ENCODE measurements at places on chromosomes 4 and X.
A peak's percentile ranks its signal among the peaks of the same experiment; 100 is the strongest.

- no peak for DNase-seq
Observed at GRCh38 chr4:83062739-83063138, 27.8 kb downstream of the COPS4 start.

GRCh38 chr4:53192496-53192895 is 173.4 kb downstream of the SCFD2 start:
- DNase-seq: no peak

DNA sequence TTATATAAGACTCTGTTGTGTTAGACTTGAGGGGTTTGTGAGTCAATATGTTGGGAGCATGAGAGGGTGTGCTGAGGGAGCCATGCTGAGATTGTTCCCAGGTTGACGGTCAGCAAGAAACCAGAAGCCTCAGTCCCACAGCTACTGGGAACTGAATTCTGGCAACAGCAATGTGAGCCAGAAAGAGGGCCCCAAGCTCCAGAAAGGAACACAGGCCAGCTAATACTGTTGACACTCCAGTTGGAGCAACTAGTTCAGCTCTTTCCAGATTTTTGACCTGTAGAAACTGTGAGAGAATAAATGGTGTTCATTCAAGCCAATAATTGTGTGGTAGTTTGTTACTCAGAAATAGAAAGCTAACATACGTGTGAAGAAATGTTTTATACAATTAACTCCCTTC is 17.1 kb downstream of the ADH1A start:
- no peak for DNase-seq

DNA sequence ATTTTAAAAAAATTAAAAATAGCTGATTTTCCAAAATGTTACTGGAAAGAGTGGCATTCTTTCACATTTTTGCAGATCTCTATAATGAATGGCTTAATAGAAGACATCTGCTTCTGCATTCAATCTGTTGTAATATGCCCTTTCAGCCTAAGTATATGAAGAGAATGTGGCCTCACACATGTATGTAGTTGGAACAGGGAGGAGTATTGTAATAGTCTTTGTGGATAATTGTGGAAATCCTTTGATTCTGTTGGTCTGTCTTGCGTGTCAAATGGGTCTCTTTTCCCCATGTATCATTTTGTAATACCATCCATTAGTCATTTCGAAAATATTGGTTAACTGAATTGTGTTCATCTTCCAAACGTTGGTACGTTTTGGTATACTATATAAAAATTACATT is 11.6 kb downstream of the TXLNG start:
- no peak for DNase-seq

DNA sequence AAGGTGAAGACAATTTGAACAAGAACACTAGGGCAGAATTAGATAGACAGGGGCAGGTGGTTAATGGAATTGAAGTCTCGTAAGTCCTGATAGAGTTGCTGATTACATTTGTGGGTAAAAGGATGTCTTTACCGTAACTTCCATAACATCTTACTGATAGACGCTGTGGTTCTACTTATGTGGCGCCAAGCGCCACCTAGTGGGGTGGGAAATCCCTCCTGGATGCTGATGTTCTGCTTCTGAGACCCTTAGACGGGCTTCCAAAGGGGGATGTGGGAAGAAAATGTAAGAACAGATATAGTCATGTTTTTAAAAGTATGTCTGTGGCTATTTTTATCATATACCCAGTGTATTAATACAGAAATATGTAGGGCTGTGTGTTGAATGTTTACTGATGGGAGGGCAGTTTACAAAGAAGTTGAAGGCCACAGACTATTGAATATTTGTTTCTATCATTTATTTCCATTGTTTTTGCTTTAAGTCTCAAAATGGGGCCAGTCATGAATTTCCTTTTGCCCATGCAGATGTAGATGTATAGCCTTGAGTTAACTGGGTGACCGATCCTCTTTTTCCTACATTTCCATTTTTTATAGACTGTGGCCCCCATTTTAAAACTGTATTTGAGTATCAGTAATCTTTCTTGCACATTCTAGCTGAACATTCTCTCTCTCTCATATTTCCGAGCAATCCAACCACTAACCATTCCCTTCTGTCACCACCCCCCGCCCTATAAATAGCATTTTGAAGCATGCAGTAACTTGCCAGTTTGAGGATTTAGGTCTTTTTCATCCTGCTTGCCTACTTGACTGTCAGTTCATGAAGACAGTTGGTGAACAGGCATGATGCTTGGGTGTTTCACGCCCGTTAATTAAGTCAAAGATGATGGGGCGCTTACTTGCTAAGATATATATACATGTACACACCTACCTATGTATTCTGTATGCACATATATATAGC is 12.1 kb upstream of the TLR8 start:
- peak; percentile 55 for DNase-seq

DNA sequence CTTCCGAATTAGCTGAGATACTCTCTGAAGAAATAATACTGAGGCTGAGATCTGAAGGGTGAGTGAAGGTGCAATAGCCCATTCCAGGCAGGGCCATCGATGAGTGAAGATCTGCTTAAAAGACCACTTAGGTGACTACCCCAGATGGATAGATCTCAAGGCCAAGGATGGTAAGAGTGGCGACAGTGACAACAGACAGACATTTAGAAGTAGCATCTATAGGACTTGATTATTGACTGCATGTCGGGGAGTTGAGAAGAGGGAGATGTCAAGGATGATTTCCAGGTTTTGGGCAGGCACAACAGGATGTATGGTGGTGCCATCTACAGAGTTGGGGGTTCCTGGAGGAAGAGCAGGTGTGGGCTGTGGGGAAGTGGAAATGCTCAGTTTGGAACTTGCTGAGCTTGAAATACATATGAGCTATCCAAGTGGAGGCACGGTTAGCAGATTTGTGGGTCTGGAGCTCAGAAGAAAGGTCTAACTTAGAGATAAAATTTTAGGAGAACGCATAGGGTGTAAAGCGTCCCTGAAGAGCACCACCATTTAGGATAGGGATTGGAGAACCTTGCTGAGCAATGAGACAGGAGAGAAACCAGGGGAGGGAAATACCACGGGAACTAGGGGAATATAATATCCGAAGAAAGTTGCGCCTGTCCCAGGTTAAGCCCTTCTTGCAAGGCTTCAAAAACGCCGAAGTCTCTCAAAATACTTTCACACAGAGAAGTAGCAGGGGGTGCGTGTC is 688 bp downstream of the UFSP2 start:
- no peak for DNase-seq

DNA sequence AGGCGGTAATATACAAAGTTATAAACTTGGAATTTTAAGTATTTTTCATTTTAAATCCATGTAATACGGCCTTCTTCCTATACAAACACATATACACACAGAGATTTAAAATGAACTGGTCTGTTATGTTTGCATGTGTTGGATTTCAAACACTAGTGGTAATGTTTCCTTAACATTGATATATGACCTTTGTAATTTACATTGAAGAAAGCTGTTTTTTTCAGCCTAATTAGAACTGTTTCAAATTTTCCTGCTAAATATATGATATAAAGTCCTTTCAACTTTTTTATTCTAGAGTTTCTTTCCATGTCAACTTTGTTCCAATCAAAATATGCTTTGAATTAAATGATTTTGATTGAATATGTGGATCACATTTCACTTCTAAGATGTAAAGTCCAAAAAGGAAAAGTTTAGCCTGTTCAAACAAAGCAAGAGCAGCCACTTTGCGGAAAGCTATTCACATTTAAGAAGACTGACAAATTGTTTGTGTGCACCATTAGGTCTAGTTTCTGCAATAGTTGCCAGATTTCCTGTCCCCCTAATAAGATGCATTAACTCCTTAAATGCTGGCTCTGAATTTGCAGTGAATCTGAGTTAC is 226.0 kb upstream of the MAB21L2 start:
- no peak for DNase-seq

DNA sequence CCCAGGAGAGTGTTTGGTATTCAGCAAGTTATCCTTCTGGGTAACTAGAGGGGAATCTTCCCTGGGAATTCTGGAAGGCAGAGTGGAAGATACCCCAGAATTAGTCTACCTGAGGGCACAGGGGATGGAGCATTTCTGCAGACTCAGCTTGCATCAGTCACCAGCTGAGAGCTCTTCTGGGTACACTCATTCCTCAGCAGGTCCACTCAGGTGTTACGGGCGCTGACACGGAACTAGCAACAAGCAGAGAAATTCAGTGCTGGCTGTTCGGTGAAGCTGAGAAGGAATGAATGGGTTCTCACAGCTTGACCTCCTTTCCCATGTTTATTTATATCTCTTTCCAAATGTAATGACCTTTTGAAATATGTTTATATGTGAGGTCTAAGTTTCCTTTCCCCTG is 106.0 kb upstream of the PNPLA4 start:
- DNase-seq: no peak

GRCh38 chrX:9249051-9249846 is 215.3 kb upstream of the FAM9B start:
- no peak for DNase-seq

- DNase-seq: peak; percentile 90
Observed at GRCh38 chrX:37846934-37847732, at the start of gene DYNLT3. TSS of gene DYNLT3 (minus strand) at chrX:37847571. CDS start at chrX:37847510, 61 bp downstream.

DNA sequence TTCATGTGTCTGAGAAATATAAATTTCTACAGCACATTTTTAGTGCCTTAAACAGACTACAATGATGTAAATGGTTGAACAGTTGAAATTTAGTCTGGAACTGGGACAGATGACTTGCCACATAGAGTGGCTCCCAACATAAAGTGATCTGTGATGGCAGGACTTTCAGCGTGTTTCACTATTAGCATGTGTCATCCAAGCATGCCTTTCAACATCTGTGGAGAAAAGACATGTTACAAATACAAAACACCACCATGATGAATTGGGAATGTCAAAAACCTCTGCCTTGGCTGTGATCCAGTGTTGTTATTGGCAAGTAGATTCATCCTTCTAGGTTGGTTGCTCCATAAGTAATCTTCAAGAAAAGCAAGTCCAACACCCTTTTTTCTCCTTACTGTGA is 348.7 kb downstream of the MAPK10 start:
- no peak for DNase-seq

- DNase-seq: no peak
Observed at GRCh38 chrX:53031380-53031779, 17.2 kb upstream of the GPR173 start.

GRCh38 chr4:153113061-153113837 is 91.0 kb upstream of the TRIM2 start:
- DNase-seq: no peak

DNA sequence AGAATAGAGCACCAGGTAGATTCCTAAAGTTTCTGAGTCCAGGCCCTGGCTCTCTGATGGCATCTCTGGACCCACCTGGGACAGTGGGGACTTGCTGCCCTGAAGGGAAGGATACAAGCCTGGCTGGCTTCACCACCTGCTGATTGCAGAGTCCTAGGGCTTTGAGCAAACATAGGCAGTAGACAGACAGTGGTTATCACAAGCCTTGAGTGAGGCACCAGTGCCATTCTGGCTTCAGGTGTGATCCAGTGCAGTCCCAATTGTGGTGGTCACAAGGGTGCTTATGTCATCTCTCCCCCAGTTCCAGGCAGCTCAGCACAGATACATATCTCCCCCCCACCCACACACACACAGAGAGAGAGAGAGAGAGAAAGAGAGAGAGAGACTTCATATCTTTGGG is 6.6 kb upstream of the PRRG3 start:
- DNase-seq: no peak

DNA sequence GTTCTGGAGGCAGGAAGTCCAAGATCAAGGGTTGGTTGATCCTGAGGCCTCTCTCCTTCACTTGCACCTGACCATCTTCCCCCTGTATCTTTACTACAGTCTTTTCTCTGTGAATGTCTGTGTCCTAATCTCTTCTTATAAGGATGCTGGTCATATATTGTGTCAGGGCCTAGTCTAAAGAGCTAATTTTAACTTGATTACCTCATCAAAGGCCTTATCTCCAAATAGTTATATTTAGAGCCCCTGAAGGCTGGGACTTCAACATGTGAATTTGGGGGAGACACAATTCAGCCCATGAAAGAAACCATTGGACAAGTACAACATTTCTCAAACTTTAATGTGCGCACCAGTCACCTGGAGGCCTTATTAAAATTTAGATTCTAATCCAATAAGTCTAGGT is 62.8 kb upstream of the DYNLT3 start:
- no peak for DNase-seq

DNA sequence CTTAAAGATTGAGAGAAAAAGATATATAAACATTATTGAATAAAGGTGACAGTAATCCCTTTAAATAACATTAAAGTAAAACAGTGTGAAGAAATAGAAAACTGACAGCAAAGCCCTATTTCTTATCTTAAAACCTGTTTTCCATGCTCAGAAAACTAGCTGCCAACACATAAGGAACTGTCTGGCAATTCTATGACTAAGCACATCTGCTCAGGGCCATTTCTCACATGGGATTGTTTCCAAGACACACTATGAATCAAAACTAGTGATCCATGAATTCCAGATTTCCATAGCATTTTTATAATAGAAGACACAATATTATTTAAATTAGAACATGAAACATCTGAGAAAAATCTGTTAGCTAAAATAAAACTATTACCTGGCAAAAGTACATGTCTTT is 113.4 kb downstream of the SCLT1 start:
- no peak for DNase-seq

DNA sequence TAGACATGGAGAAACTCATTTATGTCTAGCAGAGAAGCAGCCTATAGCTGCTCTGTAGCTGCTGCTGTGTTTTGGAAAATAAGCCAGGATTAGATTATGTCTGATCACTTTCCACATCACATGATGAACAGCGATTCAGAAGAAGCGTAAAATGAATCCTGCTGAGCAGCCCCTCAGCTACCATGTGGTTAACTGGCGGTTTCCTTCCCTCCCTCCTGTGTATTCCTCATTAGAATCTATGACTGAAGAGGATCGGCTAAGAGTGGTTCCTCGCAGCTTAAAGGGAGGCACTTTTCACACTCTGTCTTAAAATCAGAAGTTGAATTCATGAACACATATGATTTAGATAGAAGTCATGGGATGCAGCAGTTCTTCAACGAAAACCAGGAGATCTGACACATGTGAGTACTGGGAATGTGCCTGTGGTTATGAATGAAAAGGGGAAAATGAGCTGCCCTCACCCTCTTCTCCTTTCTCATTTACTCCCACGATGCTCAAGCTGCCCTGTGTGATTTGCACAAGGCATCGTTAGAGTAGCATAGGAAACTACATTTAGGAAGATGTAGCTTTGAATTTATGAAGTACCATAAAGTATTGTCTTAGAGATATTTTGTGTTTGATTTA is at the start of gene PPEF1:
Gene PPEF1 (plus strand): TSS at position 220 of the 624 bp plus-strand sequence. CDS start 136 bp downstream, at position 356.
- no peak for DNase-seq

- peak; percentile 57 for DNase-seq
Observed at GRCh38 chr4:54090804-54091623, 8.9 kb upstream of the GSX2 start.

DNA sequence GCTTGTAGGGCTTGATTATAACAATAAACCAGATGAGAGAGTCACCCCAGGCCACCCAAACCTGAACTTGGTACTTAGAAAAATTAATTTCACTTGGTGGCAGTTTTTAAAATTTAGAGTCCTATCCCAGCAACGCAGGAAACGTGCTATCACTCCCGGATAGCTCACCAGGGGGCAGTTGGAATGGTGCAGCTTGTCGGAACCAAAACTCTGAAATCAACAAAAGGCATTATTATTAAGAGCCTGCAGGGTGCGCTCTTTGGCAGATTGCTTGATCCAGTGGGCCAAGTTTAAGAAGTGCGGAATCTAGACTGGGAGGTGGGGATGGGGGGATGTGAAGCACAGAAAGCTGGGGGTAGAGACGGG is 2.4 kb downstream of the FRAS1 start:
- peak; percentile 47 for DNase-seq

- DNase-seq: no peak
Observed at GRCh38 chr4:71607780-71608677, 175.8 kb downstream of the GC start.

Data from lower lobe of right lung (tissue), 2 donors.